Activated T-cell treated with anti-CD3 and anti-CD28 coated beads, Interleukin-2, amount 50 U/mL, for 48 hours (primary cell): ENCODE measurements at places on chromosomes 5 and 9.
A peak's percentile ranks its signal among the peaks of the same experiment; 100 is the strongest.

GRCh38 chr5:134489227-134489944 is 36.1 kb upstream of the JADE2 start:
- no peak for DNase-seq

- no peak for DNase-seq
These were observed 6.5 kb upstream of the MLANA start for GRCh38 chr9:5884191-5884590.

- no peak for DNase-seq
These were observed 408.9 kb upstream of the DMAC1 start for GRCh38 chr9:8208465-8208864.

DNA sequence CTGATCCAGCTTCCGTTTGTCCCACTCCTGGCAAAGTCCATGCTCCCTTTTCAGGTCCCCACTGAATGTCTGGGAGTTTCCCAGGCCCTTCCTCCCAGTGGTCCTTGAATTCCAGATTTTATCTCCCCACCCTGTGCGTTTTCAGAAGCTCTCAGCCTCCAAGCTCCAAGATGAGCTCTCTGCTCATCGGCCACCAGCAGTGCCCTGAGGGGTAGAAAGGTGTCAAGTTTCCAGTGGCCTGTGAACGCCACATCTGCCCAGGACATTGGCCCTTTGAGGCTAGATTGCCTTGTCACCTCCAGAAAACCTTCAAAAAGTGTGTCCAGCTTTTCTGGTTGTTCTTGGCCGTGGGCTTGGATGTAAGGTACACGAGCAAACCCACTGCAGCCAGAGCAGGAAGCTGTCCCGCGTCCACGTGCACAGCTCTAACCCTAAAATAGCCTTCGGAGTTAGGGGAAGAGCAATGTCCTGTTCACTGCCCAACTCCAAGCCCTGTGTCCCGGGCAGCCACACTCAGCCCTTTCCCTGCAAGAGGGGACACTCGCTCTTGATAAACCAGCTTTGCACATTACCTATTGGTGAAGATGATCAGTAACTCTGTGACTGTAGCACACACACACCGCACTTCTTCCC is 10.9 kb upstream of the LRRC14B start:
- no peak for DNase-seq

- DNase-seq, result no peak
These were observed 80.5 kb downstream of the NREP start for GRCh38 chr5:111676466-111676865.

- DNase-seq, result no peak
These were observed 7.3 kb upstream of the TCF7 start for GRCh38 chr5:134106991-134107701.

DNA sequence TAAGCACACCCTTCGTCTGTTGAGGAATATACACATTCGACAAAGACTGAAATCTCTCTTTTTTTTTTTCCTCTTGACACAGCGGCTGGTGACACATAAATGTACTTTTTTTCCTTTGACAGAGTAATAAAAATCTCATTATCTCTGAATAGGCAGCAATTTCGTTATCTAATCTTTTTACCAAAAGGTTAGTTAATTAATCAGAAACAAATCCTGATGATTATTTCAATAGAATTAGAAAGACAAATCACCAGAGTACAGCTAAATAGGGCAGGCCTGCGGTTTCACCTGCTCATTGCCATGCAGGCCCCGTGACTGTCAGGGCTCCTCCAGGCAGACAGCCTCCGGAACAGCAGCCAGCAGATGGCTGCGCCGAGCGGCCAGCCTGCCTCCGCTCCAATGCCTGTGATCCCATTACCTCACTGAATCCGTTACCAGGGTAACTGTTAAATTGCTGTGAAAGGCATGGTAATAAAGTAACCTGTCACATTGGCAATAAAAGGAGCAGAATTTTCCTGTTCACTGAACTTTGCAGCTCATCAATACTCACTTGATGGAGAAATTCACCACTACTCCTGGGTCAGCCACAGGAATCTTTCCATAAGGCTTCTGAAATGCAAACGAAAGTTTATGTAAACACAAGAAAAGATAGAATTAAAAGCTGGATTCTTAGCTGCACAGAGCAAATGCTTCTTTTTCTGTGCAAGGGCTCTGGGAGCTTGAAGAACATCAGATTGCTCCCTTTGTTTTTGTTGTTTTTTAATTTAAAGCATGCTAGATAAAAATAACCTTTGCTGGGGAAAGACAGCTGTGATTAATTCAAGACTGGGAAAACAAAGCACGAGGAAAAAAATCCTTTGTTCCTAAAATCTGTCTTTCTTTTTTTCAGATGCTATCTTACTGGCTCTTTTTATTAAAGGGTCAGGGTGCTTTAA is 666.4 kb upstream of the ZNF608 start:
- DNase-seq, result no peak

DNA sequence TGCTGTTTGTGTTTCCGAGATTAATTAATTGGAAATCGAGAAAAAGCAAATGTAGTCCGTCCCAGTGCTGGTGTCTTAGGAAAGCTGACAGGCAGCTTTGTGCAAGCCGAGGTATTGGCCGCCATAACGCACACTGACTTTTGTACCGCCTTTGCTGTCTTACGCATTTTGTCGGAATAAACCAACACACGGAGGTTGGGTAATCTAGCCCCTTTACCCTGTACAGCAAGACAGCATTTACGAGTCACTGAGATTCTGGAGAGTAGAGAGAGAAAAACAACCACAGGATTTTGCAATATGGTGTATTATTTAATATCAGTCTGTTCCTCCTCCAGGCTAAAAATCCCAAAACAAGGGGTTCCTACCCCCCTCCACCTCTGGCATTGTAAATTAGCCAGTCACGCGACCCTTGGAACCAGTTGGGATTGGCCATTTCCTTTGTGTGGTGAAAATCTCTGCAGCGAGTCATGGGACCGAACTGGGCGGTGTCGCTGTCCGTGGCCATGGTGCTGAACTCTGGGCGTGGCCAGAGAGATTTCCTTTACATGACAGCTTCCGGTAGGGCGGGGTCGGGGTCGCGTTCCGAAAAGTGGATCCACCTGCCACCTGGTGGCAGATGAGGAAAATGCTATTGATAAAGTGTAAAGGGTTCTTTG is 10.3 kb upstream of the PCDHB1 start:
- DNase-seq, result peak; percentile 82

DNA sequence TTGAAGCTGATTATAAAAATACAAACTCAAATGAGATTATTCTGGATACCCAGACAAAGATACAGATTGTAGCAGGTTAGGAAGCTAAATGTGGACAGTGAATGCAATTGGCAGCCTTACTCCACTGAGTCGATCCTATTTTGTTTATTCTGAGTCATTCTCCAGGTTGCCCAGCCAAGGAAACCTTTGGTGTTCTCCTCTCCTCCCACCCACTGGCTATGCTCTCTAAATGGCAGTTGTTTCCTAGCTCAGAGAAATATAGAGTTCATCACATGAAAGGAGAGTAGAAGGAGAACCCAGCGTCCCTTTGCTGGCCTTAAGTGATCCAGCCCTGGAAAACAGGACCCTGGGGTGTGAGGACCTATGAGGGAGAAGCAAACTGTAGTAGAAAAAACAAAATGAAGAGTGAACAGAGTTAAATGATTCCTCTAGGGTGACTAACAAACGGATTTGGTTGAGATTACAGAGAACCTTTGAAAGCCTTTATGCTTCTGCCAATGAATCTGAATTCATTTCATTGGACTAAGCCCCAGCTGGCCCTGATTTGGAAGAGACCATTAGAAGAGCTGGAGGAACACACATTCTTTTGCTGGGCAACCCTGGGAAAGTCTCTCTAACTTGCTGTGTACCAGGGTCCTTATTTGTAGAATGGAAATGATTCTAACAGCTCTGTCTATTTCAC is 95.1 kb downstream of the BRINP1 start:
- DNase-seq, result no peak

DNA sequence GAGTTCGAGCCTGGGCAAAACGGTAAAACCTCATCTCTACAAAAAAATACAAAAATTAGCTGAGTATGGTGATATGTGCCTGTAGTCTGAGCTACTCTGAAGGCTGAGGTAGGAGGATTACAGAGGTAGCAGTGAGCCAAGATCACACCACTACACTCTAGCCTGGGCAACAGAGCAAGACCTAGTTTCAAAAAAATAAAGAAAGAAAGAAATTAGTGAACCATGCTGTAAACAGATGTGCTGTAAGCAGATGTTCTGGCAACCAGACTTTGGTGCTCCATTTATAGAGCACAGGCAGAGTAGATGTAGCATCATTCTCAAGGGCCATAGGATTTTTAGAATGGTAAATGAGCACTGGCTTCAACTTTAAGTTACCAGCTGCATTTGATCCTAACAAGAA is 115.4 kb downstream of the ST8SIA4 start:
- DNase-seq, result no peak

GRCh38 chr9:78640728-78641127 is 343.8 kb downstream of the PSAT1 start:
- DNase-seq, result no peak

DNA sequence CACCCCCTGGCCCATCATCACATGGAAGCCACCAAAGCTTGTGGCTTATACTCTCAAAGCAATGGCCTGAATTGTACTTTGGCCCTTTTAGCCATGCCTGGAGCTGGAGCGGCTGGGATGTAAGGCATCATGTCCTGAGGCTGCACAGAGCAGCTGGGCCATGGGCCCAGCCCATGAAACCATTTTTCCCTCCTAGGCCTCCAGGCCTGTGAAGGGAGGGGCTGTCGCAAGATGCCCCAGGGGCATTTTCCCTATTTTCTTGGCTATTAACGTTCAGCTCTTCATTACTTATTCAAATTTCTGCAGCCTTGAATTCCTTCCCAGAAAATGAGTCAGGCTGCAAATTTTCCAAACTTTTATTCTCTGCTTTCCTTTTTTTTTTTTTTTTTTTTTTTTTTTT is 27.7 kb downstream of the FST start:
- DNase-seq, result no peak

DNA sequence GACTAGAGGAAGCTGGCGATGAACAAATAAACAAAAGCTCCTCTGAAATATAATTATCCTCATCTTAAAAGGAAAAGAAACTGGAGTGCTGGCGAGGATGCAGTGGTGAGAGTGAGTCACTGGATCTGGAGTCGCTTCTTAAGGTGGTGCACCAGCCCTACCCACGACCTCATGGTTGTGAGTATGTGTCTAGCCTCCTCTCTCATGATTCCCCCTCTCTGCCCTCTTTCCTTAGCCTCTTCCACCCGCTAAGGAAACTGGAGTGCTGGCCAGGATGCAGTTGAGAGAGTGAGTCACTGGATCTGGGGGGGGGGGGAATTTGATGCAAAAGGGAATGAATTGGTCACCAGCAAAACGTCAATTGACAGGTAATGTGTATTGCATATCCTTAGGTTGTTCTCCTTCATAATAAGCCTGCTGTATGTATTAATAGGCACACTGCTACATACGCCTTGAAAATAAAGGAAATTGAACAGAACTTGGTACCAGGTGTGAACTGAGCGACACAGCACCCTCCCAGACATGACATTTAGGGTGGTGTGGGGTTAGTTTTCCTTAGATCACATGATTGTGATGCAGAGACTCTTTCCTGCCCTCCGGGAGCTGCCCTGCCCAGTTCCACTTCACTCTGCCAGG is 36.3 kb upstream of the EBF1 start:
- no peak for DNase-seq
